Activated CD4-positive, alpha-beta T cell treated with anti-CD3 and anti-CD28 coated beads for 36 hours (primary cell): ENCODE measurements at places on chromosomes 2 and 18.

GRCh38 chr2:130831356-130831755 is 5.4 kb upstream of the ARHGEF4 start:
- no peak for DNase-seq

DNA sequence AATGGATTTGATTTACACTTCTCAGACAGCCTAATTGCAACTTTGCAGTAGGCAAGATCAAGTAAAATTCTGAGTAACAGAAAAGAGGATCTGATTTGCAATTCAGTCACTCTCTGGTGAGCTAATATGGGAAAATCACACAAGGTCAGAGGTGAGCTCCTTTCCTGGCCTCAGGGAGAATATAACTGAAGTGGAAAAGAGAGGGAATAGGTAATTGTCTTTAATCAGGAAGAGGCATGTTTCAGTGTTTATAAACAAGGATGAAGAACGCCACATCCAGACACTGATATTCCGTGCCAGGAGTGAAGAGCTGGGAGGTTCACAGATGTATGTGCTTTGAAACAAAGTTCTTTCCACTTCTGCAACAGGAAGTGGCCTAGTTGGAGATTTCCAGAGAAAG is 127.1 kb downstream of the ETAA1 start:
- DNase-seq = no peak

- DNase-seq = no peak
Observed at GRCh38 chr2:105732101-105732500, 12.6 kb upstream of the NCK2 start.

DNA sequence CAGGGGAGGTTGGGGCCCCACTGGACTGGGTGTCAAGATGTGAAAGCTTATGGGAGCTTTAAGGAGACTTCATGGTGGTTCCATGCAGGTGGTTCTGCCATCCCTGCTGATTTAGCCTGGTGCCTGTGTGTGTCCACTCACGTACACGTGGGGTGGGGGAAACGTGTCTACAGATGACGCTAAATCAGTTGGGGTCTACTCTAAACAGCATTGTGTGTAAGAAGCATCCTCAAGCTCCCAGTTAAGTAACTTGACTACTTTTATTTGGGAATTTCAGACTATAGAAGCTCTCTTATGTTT is 47.1 kb downstream of the BCL2L11 start:
- DNase-seq = no peak

DNA sequence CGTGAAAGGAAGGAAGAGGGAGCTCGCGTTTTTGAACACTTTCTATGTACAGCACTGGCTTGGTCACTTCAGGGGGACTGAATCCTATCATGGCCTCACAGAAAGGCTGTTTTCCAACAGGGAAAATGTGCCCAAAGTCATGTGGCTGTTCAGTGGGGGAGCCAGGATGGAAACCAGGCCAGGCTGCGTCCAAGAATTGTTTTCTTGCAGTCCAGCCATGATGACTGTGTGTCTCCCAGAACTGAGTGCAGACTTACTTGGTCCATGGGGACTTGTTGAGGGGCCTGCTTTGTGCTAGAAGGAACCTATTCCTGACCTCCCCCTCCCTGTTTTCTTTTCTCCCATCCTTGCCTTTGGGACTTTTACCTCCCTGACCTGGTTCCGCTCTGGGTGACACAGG is 46.9 kb downstream of the EMILIN2 start:
- no peak for DNase-seq

DNA sequence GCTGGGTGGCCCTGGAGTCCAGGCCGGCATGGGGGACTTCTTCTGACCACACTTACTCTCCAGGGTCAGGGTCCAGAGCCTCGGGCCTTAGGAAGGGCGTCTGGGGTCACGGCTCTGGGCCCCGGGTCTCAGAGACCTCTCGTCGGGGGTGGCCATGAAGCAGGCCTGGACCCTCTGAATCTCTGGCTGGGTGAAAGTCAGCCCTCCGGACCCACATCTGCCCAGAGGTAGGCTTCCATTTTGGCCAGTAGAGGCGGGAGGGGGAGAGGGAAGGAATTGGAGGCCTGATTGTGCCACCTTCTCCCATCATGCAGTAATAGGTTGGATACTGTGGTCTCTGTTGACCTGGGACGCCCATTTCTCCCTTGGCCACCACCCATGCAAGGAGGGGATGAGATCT is 125.3 kb upstream of the GPC1 start:
- no peak for DNase-seq

DNA sequence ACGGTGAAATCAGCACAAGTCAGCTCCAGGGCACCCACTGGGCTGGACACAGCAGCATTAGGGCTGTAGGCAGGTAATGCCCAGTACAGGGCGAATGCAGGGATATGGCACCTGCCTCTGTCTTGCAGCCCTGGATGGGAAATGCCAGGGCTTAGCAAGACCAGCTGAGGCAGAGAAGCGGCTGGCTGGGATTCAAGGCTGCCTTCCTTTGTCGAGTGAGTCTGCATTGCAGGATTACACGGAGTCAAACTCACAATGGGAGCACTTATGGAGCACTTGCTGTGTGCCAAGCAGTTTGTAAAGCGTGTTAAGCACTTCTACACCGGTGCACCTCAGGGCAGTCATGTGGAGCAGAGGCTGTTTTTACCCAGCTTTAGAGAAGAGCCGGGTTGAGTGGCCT is 87.3 kb upstream of the HDAC4 start:
- no peak for DNase-seq

GRCh38 chr2:78465707-78466106 is 559.8 kb upstream of the REG3G start:
- DNase-seq = no peak

DNA sequence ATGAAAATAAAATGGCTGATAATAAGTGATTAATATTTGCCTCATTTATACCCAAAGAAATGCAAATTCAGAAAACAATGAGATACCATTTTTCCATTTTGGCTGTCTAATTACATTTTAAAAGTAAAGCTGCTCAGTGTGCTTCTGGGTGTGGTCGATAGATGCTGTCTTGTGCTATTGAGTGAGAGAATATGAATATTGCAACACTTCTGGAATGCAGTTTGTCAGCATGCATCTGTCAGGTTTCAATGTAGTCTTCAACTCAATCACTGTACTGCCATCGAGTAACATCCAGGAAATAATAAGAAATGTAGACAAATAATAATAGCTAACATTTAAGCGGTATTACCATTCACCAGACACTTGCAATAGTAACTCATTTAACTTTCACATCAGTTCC is 3.9 kb downstream of the IL18R1 start:
- no peak for DNase-seq

GRCh38 chr2:225600444-225600843 is 200.9 kb downstream of the NYAP2 start:
- no peak for DNase-seq

GRCh38 chr2:145939949-145940348 is 1420.0 kb upstream of the ZEB2 start:
- no peak for DNase-seq

DNA sequence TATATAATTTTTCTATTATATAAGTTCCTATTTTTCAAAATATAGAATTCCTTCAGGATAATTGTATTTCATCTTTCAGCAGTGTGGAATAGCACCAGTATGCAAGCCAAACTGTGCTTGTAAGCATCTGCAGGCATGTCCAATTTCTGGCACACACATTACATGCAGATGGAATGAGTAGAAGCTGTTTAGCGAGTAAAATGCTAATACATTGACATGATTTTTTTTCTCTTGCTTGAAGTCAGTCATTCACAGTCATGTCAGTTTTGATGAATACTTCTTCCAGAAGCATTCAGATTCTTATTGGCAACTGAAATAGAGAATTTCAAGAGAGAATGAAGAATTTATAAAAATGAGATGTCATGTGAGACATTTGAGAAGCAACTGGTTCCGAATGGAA is 109.4 kb downstream of the CERS6 start:
- DNase-seq = no peak

GRCh38 chr2:126932529-126932928 is 33.8 kb downstream of the TEX51 start:
- no peak for DNase-seq

GRCh38 chr2:108417254-108417653 is 31.8 kb upstream of the GCC2 start:
- DNase-seq = peak; percentile 15

GRCh38 chr18:5444269-5444668 is 99.5 kb downstream of the EPB41L3 start:
- no peak for DNase-seq

DNA sequence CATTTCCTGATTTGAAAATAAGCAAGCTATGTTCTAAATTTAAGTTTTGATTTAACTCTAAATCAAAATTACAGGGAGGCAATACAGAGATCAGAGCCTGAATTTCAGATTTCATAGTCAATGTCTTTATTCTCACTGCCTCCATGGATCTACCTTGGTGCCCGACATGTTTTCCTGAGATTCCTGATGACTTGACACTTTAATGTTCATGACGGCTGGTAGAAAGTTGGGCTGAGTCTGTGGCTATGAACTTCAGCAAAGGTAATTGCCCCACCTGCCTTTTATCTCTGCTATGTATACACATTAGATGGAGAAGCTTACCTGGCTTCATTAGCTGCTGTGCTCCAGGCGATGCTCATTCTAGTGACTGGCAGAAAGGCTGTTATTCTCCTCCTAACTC is 1390.5 kb upstream of the CELF4 start:
- no peak for DNase-seq

GRCh38 chr18:26614374-26614773 is 66.0 kb upstream of the KCTD1 start:
- DNase-seq = no peak

- no peak for DNase-seq
Observed at GRCh38 chr2:103616891-103617290, 855.1 kb downstream of the TMEM182 start.

DNA sequence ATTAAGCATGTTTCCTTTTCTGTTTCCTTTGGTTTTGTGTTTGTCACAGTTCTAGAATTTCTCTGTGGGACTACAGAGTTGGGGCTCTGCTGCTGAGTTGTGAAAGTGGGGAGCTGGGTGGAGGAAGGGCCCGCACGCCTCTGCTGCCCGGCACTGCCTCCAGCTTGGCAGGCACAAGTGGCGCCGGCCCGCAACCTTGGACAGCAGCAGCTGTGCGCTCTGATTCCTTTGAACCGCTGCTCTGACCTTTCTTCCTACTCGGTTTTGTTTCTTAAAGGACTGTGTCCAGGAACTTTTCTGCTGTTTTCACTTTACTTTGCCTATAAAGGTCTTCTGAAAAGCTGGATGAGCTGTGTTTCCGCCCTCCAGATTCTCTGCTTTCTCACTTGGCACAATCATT is 137.6 kb upstream of the ALPP start:
- DNase-seq = peak; percentile 14

- no peak for DNase-seq
Observed at GRCh38 chr2:55357927-55358326, 61.7 kb downstream of the CCDC88A start.

DNA sequence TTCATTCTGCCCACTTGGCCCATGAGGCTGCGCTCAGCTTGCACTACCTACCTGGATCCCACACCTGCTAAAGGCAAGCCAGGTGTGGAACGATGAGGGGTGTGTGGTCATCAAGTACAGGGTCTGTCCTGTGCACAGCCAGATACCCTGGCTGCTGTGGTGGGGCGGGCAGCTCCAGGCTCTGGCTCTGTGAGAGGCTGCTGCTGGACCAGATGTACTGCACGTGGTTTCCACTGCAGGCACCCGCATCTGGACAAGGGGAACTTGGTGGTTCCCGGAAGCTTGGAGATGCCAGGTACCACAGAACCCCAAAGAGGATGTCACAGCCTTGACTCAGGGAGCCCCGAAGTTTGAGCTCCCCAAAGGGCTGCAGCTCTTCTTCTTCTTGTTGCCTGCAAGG is 68.1 kb upstream of the ZNF804A start:
- DNase-seq = no peak

DNA sequence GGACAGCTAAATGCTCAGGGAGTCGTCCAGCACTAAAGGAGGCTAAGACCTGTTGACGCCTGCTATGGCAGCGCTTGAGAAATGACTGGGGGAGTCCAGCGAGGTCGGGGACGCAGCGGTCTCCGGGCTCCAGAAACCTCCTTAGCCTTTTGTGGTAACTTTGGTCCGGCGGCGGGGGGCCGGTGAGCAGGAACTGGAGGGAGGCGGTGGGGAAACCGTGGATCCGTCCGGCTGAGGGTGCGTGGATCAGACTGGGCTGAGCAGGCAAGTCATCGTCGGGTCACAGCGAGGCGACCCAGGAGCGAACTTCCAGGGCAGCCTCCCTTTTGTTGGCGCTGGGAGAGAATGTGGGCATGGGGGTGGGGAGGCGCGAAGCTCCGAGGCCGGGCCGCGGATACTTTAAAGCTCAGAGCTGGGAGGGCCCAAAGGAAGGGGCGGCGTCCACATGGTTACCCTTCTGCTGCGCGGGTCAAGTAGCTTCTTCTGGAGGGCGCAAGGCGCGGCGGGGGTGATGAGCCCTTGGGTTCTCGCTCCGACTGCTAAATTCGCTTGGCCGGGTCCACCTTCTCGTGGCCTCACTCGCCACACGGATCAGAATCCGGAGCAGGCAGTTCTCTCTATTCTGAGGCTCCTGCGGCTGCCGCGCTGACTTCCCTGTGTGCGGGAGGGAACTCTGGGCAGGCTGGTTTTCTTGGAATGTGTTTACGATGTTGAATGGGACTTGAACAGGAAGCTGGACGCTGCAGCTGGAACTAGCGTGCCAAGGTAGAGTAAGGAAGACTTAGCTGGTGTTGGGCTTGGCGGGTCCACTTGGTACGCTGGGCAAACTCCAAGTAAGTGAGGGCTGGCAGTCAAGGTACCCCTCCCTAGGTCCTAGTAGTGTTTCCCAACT is 920 bp downstream of the GULP1 start:
- DNase-seq = peak; percentile 7

GRCh38 chr18:35479911-35480586 is 17.7 kb downstream of the INO80C start:
- no peak for DNase-seq

DNA sequence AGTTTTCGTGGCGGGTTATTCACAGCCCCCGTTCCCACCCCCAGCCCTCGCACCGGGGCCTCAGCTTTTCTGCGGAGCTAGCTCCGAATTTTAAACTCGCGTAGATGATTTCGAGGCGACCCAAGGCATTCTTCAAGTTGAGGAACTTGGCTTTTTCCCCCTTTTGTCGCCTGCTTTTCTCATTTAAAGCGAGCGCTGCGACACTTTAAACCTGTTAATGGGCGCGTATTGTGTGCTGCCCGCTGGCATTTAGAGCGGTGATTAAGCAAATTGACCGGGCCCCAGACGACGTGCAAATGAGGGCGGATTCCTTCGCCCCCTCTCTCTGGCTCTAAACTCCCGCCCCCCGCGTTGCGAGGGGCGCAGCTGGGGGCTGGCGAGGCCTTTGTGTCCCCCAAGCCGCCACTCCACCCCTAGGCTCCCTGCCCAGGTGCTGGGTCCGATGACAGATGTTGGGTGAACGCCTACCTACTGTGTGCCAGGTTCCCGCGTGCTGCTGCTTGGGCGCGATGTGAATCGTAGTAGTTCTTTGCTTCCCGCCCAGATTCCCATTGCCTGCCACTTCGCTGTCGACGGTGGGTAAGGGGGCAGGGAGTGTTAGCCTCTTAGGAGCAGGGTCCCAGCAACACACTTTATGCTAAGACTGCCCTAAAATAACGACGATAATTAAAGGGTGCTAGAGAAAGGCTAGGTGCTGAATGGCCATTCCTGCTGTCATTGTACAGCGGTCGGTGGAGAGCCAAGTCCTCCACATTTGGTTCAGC is 1.9 kb downstream of the TCF7L1 start:
- DNase-seq = peak; percentile 9

DNA sequence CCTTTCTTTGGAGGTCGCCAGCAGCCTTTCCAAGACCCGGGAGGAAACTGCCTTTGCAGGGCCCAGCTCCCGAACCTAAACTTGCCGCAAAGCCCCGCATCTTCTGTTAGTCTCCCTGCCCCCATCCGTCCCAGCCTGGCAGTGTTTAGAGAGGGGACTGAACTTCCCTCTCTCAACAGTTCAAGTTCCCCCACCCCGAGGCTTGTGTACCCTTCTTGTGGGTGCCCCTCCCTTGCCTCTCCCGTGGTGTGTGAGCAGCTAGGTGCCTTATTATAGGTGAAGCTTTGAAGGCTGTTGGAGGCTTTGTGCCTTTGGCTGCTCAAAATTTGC is 1.4 kb downstream of the LBH start:
- DNase-seq = peak; percentile 52
